ENCODE measurements at places on chromosomes 7 and 10. TPM values are rescaled to one million over a fixed set of nuclear protein-coding genes. Genes with fewer than 3 reads are reported as not detected.
A peak's percentile ranks its signal among the peaks of the same experiment; 100 is the strongest.

The PAPSS2 gene
- 42.9 TPM for total RNA-seq

The LRRC18 gene
- not detected for total RNA-seq

The PTF1A gene
- not detected for total RNA-seq

The ZNF786 gene
- total RNA-seq, result 4.3 TPM

The GATA3 gene
- 2.0 TPM for total RNA-seq

The LIPM gene
- not detected for total RNA-seq

The HELLS gene
- 3.7 TPM for total RNA-seq

The GTF2IRD2 gene
- 40.6 TPM for total RNA-seq

DNA sequence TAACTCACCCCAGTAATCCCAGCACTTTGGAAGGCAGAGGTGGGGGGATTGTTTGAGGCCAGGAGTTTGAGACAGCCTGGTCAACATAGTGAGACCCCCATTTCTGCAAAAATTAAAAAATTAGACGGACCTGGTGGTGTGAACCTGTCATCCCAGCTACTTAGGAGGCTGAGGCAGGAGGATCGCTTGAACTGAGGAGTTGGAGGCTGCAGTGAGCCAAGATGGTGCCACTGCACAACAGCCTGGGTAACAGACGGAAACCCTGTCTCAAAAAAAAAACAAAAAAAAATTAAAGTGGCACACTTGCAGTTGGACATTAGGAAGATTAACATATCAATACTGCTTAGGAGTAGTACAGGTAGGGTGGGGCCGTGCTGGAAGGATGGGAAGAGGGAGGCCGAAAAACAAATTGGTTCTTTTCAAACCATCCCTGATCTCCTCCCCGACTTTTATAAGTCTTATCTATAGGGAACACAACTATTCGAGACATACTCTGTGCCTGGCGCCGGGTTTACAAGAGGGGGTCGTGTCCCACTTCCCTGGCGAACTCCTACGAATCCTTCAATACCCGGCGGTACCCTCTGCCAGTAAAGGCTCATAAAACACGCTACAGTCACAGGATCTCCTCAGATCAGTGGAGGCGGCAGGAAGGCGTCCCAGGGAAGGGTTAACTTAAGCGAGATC is 628 bp downstream of the TAF6 start:
- peak; percentile 46 for DNase-seq
- peak overlapping the region; percentile 73 for H3K4me3 ChIP-seq
- no peak overlapping the region for H3K27ac ChIP-seq
- H3K4me1 ChIP-seq, result no peaks in the 10 kb centered on the region
- no peaks in the 10 kb centered on the region for H3K36me3 ChIP-seq
- H3K27me3 ChIP-seq, result no peaks in the 10 kb centered on the region

DNA sequence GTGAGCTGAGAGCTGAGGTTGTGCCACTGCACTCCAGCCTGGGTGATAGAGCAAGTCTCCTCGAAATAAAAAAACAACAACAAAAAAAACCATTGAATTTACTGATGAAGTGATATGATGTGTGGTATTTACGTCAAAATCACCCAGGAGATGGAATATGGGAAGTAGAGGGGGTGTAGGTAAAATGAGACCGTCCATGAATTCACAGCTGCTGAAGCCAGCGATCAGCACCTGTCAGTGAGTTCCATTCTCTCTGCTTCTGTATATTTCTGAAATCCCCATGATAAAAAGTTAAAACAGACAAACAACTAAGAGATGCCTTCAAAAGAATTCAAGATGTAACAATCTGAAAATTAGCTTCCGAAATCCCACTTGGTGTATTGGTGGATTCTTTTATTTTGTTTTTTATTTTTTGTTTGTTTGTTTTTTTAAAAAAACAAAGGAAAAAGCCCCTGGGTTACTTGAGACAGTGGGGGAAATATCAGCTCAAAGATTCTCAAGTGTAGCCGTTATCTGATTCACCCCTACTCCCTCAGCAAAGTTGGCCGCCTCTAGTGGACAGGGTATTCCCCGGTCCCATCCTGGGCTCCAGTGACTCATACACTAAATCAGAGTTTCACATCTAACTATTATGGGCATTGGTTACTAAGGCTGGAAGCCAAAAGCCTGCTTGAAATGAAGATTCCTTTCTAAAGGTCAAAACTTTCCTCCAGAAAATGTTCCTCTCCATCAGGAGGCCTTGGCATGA is 76.4 kb downstream of the MAP3K8 start:
- no peak overlapping the region for H3K27ac ChIP-seq
- H3K27me3 ChIP-seq, result no peaks in the 10 kb centered on the region
- DNase-seq, result no peak
- peaks cover 4% of the 10 kb centered on the region for H3K4me1 ChIP-seq
- H3K36me3 ChIP-seq, result no peaks in the 10 kb centered on the region

DNA sequence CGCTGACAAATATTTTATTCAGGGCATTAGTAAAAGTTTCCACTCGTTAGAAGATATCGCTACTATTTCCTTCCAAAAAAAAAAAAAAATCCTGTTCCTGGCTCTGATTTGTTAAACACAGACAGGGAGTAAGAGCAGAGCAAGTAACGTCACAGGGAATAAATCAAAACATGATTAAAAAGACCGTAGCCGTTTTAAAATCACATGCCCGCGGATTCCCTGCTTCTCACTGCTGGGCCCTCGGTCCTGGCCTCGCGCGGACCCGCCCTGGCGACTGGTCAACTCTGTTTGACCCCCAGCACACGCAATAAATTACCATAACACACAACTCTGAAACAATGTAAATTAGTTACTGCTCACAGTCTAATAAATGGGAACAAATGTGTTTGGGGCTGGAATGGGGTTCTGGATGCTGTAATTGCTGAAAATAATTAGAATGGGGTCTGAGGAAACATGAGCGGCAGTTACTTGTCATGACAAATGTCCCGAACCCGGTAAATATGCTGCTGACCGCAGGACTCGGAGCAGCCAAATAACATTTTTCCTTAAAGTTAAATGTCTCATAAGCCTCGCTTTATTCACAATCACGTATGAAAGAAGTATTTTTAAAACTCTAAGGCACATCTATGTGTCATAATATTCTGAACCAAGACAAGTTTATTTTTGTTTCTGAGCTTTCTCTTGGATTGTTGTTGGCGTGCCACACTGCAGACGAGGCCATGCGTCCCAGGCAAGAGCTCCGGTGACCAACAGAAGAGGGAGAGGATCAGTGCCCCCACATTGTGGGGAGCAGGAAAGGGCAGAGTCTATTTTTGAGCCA is 17.9 kb downstream of the EBF3 start:
- no peak overlapping the region for H3K27ac ChIP-seq
- H3K4me3 ChIP-seq, result no peak overlapping the region
- no peak for DNase-seq
- no peaks in the 10 kb centered on the region for H3K27me3 ChIP-seq
- no peaks in the 10 kb centered on the region for H3K4me1 ChIP-seq

- DNase-seq, result peak; percentile 69
- H3K27ac ChIP-seq, result no peak overlapping the region
- no peak overlapping the region for H3K4me3 ChIP-seq
- H3K27me3 ChIP-seq, result no peaks in the 10 kb centered on the region
- no peaks in the 10 kb centered on the region for H3K36me3 ChIP-seq
These were observed 101.8 kb upstream of the MKLN1 start for GRCh38 chr7:131225619-131226513.

GRCh38 chr7:125112850-125113249 is 183.2 kb upstream of the POT1 start:
- no peaks in the 10 kb centered on the region for H3K27me3 ChIP-seq
- H3K4me1 ChIP-seq, result no peaks in the 10 kb centered on the region
- no peak for DNase-seq
- H3K27ac ChIP-seq, result no peak overlapping the region
- H3K36me3 ChIP-seq, result no peaks in the 10 kb centered on the region

DNA sequence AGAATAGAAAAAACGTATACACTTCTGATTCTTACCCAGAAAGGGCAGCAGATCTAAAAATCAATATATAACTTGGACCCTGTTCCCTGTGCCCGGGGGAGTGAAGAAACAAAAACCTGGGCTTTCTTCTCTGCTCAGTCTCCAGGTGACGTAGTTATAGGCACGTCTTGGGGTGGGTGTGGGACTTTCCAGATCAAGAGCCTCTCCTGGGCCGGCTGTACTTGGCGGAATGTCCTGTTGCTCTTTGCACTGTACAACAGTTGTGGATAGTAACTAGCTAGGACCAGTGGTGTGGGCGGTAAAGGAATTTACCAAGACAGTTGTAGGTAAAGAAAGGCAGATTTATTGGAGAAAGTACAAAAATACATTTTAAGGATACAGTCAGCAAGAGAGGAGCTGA is 40.4 kb upstream of the STEAP4 start:
- H3K36me3 ChIP-seq, result no peaks in the 10 kb centered on the region
- no peaks in the 10 kb centered on the region for H3K4me1 ChIP-seq
- no peak overlapping the region for H3K4me3 ChIP-seq
- DNase-seq, result no peak
- H3K27me3 ChIP-seq, result no peaks in the 10 kb centered on the region

- no peak overlapping the region for H3K27ac ChIP-seq
- H3K4me1 ChIP-seq, result no peaks in the 10 kb centered on the region
- H3K4me3 ChIP-seq, result no peak overlapping the region
- no peaks in the 10 kb centered on the region for H3K27me3 ChIP-seq
These were observed 12.6 kb upstream of the SH2B2 start for GRCh38 chr7:102273749-102274712.

- no peak overlapping the region for H3K4me3 ChIP-seq
- H3K36me3 ChIP-seq, result no peaks in the 10 kb centered on the region
- H3K27ac ChIP-seq, result peak overlapping the region; percentile 2
These were observed 305.4 kb downstream of the CSTF2T start for GRCh38 chr10:51394039-51394438.

GRCh38 chr10:86979977-86980448 is 11.7 kb downstream of the ADIRF start:
- no peak overlapping the region for H3K4me3 ChIP-seq
- H3K36me3 ChIP-seq, result no peaks in the 10 kb centered on the region
- peak; percentile 84 for DNase-seq
- peak overlapping the region; percentile 86 for H3K27ac ChIP-seq
- no peaks in the 10 kb centered on the region for H3K27me3 ChIP-seq

DNA sequence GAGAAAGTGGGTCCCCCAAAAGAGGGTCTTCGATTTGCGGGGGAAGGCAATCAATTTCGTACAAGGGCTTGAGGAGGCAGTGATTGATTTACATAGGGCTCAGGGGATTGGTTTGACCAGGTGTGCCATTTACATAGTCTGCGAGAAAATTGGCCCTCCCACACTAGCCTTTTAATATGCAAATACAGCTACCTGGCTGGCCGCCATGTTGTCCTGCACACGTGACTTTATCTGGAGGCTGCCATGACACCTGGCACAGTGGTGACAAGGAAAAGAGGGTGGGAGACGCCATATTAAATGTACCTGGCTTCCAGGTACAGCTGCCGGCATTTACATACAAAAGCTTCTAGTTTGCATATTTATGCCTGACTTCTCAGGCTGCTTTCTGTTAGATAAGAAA is 1577.2 kb upstream of the LRRTM3 start:
- H3K4me1 ChIP-seq, result no peaks in the 10 kb centered on the region
- H3K27ac ChIP-seq, result no peak overlapping the region
- H3K36me3 ChIP-seq, result no peaks in the 10 kb centered on the region
- no peaks in the 10 kb centered on the region for H3K27me3 ChIP-seq
- no peak overlapping the region for H3K4me3 ChIP-seq

- H3K4me3 ChIP-seq, result no peak overlapping the region
- H3K36me3 ChIP-seq, result no peaks in the 10 kb centered on the region
- H3K27me3 ChIP-seq, result no peaks in the 10 kb centered on the region
- DNase-seq, result no peak
These were observed 203.6 kb downstream of the VTI1A start for GRCh38 chr10:112650588-112651030.

DNA sequence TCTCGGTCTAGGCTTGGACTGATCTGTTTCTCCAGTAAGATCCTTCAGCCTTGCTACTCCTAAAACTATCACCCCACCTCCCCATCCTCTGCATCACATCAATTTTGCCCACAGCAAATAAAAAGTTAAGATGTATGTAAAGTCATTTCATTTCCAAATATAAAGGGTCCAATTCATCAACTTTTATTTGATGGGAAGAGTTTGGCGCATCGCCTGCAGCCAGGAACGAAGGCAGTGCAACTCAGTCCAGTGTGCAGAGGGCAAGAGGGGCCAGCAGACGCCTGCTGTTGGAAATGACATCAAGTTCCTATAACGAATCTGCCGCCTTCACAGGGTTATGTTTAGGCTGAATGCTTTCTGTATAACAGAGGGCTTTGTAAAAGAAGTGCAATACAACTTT is 97.0 kb downstream of the SVIL start:
- no peak for DNase-seq
- no peaks in the 10 kb centered on the region for H3K4me1 ChIP-seq
- H3K36me3 ChIP-seq, result peaks cover 2% of the 10 kb centered on the region

DNA sequence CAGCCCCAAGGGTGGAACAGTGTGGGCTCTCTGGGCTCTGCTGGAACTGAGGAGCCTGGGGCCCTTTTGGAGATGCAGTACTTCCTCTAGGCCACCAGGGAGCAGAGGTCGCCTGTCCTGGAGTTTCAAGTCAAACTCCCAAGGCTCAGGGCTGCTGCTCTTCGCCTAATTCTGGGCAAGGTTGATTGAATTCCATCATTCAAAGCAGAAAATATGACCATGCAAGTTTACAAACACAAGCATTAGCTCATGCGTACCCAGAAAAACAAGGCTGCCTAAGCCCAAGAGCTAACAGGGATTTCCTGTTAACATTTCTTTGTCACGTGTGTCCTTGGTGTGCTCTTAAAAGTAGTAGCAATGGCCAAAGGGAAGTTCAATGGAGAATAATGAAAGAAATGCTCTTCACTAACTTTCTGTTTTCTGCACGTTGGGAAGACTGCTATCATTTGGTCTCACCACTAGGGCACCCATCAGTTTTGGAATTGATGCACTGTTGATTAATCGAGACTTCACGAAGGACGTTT is 20.1 kb downstream of the LDB3 start:
- DNase-seq, result no peak
- H3K27ac ChIP-seq, result no peak overlapping the region
- peaks cover 3% of the 10 kb centered on the region for H3K4me1 ChIP-seq
- no peak overlapping the region for H3K4me3 ChIP-seq
- H3K36me3 ChIP-seq, result no peaks in the 10 kb centered on the region
- H3K27me3 ChIP-seq, result no peaks in the 10 kb centered on the region

DNA sequence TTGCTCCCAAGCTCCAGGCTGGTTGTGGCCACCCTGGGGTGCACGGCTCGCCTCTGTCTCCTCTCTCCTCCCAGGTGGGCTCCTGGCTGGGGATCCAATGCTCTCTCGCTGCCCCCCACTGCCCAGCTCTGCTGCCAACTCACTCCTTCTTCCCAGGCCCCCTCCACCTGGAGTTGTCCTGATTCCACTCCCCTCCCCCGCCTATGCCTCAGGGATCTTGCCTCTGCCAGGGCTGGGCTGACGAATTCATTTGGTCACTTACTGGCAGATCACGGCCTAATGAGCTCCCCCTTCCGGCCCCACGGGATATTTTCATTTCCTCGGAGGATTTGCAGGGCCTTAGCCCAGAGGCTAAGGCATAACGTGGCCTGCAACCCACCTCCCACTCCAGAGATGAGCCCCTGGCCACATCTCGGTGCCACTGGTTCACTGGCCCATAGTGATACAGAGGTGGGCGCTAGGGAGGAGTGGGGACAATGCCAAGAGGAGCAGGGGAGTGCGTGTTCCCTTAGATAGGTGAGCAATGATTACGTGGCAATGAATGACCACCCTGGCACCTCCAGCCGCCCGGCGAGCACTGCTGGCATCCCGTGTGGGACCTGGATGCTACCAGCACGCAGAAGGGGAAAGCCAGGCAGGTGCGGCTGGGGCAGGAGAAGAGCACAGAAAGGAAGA is 344.6 kb upstream of the SHH start:
- DNase-seq, result peak; percentile 71
- no peaks in the 10 kb centered on the region for H3K4me1 ChIP-seq
- no peaks in the 10 kb centered on the region for H3K27me3 ChIP-seq
- no peak overlapping the region for H3K4me3 ChIP-seq
